ENCODE measurements at places on chromosomes 7 and 10.

DNA sequence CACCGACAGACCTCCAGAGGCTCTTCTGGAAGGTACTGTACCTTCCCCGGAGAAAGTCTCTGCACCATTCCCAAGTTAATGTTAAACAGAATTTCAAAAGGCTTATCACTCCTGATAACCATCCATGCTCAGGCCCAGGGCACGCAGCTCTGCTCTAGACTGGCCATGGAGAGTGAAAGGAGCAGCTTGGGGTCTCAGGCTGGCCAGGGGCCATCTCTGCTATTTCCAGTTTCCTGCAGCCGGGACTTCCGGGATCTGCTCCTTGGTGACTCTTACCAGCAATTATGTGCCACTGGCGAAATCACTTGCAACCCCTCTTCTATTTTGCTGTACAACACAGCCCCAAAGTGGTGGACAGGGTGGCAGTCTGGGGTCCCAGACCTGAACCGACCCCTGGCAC lies 6.0 kb downstream of the CLDN15 start:
- no peak for DNase-seq

DNA sequence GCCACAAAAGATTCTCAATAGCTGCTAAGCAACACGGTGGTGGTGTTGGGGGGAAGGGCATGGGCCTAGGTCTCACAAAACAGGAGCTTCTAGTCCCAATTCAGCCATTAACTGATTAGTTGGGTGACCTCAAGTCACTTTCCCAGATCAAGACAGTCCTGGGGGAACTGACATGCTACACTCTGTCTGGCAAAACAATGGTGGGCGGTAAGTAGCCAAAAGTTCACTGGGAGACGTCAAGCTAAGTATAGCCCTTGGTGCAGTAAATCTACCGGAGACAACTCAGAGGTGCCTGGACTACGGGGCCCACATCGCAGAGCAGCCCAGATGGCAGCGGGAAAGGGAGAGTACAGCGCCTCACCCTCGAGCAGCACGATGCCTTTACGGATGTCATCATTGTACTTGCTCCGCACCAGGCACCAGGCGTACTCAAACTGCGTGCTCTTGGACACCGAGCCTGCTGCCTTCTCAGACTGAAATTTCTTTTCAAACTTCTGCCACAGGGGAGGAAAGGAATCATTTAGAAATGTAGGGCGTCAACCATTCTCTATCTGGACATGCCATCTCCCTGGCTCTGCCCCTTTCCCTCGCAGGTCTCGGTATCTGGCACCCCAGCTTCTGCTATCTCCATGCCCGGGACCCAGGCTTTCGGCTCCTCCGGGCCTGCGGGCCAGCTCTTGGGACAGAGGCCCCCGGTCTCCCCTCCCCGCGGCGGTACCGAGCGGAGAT lies 1.1 kb downstream of the FIS1 start:
- DNase-seq = no peak

- no peak for DNase-seq
Measured at GRCh38 chr10:36476399-36476798, 649.0 kb upstream of the ANKRD30A start.

DNA sequence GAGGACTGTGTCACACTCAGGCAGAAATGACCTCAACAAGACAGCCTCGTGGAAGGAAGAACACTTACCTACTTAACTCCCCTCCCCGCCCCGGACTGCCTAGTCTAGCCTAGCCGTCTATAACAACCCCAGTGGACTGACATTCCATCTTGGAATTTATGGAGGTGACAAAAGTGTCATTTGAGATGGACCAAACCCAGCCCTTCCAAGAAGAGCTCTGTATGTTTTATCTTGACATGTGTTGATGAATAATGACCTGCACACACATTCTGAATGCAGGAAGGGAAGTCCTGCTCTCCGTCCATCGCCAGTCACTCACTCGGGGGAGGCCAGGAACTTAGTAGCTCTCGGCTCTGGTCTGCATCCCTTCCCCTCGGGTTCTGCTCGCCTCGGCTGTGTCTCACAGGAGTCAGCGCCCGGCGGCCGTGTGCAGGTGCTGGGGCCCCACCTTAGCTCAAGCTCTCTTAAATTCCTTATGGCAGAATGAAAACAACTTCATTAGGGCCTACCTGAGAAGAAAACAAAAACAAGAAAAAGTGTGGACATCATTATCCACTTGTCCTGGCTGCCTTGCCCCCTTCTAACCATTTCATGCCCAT lies 140.9 kb upstream of the NPS start:
- DNase-seq = no peak

GRCh38 chr7:117990834-117991233 lies 117.6 kb upstream of the CTTNBP2 start:
- DNase-seq = no peak

- no peak for DNase-seq
Measured at GRCh38 chr7:73779517-73779916, 9.4 kb upstream of the CLDN3 start.

DNA sequence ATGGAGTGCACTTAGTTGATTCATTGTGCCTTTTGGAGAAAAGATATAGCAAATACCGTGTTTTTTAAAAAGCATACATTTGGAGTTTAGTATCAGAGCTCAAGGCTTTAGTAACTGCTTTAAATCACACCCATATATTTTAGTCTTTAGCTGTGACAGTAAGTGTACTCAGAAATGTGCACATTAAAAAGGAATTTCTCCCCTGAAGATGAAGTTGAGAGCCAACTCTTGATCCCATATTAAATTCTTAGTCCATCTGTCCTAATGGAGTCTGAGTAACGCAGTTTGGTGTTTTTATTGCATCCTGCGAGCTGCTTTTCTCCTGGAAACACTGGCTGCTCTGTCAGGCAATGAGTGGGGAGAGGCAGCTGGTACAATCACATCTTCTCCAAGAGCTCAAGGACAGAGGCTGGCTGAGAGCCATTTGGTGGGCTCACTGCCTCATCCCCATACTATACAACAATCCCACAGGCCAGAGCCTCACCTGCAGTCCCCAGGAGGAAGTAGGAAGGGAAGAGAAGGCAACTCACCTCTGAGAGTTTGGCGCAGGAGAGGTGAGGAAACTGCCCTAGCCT lies 473.6 kb upstream of the C7orf33 start:
- DNase-seq = no peak

GRCh38 chr7:19239951-19240350 lies 94.7 kb upstream of the FERD3L start:
- no peak for DNase-seq

DNA sequence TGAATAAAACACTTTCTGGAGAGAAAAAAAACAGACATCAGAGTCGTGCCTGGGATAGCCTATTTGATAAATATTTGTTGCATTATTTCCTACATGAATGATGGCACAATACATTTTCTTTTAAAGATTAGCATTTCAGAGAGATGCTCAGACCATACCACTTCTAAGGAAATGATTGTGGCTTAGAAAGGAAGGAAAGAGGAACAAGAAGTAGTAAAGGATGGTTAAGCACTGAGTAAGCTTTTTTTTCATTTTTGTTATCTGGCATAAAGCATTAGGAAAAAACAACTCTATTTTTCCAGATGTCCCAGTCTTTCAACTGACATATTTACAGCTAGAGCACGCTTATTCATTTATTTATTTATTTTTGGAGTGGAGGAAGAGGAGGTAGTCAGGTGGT lies 258.8 kb upstream of the TEX47 start:
- DNase-seq = no peak

GRCh38 chr7:6139189-6139996 lies 108.2 kb downstream of the ANKRD61 start:
- no peak for DNase-seq

DNA sequence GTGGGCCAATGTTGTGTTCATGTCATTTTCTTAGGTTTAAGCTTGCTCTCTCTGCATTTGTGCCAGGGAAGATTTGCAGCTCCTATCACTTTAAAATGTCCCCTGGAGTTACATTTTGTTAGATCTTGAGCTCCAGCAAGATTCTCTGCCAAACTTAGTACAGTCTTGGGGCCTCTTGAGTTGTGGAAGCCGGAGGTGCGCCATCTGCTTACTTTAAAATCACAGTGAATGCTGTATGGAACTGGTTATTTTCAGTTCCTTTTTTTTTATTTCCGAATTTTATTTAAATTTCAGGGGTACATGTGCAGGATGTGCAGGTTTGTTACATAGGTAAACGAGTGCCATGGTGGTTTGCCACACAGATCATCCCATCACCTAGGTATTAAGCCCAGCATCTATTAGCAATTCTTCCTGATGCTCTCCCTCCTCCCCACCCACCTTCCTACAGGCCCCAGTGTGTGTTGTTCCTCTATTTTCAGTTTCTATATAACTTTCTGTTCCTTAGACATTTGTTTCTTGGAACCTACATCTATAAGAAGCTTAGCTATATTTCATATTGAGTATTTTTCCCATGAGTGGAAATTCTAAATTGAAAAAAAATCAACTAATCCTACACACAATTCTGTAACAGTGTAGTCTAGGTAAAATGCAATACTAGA lies 114.4 kb upstream of the CREB5 start:
- DNase-seq = no peak

GRCh38 chr7:1468203-1468602 lies 8.9 kb upstream of the MICALL2 start:
- no peak for DNase-seq

- DNase-seq = no peak
Measured at GRCh38 chr7:153934629-153935028, 117.6 kb upstream of the DPP6 start.

GRCh38 chr7:20330239-20330927 lies at the start of gene ITGB8:
Gene ITGB8, plus strand, starts transcription at chr7:20330900. Its CDS starts 907 bp downstream, at chr7:20331807.
- no peak for DNase-seq

GRCh38 chr10:36989233-36989632 lies 136.2 kb upstream of the ANKRD30A start:
- DNase-seq = no peak

DNA sequence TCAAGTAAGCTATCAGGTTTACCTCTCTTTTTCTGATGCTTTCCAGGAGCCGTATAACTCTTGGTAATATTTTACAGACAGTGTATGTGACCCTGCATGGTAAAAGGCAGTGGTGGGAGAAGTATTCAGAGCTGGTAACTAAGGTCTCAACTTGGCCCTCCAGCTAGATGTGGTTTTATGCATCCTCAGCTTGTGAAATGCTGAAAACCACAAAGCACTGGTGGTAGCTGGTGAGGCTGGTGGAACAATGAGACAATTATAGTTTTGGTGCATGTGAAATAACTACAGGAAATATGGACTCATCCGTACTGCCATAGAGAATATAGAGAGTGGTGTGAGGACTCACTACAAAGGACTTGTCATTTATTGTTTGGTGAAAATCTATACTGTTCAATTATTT lies 383.0 kb upstream of the PCDH15 start:
- no peak for DNase-seq

DNA sequence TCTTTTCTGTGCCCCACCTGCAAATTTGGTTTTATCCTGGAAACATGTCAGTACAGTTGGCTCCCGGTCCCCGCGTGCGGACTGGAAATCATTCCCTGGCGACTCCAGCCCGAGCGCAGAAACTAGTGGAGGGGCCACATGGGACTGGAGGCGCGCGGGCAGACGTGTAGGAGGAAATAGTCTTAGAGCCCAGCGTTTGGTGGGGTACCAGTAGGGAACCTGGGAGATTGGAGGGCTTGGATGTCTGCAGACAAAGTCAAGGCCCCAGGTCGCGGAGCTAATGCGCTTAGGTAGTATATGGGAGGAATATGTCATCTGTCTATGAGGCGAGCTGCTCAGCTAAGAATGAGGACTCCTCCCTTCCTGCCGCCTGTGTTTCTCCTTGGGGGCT lies 1.3 kb downstream of the GALNT17 start:
- DNase-seq = no peak

GRCh38 chr10:122557516-122557915 lies 3.0 kb upstream of the DMBT1 start:
- no peak for DNase-seq

DNA sequence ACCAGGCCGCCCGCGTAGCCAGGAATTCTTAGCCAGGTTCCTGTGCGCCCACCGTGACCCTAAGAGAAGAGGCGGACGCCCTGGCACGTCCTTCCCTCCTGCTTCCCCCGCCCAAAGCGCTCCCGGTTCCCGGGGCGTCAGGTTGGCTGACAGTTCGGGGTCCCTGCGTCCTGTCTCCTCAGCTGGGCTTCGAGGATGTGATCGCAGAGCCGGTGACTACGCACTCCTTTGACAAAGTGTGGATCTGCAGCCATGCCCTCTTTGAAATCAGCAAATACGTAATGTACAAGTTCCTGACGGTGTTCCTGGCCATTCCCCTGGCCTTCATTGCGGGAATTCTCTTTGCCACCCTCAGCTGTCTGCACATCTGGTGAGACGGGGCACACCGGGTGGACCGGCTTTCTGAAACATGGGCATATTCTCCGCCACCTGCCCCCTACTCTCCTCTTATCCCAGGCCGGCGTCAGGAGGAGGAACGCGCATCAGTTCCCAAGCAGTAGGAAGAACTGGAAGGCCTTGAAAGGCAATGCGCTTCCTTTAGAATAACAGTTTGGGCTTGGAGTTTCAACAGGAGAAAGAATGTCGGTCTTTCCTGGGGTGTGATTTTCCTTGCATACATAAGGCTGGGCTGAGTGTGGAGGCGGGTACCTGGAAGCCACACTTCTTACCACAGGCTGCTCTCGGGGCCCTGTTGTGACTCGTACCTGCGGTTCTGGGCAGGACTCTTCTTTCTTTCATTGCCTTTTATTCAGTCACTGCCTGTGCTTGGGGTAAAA lies 728 bp downstream of the CAV2 start:
- DNase-seq = no peak

- DNase-seq = no peak
Measured at GRCh38 chr7:84677117-84677732, 482.6 kb upstream of the SEMA3A start.

DNA sequence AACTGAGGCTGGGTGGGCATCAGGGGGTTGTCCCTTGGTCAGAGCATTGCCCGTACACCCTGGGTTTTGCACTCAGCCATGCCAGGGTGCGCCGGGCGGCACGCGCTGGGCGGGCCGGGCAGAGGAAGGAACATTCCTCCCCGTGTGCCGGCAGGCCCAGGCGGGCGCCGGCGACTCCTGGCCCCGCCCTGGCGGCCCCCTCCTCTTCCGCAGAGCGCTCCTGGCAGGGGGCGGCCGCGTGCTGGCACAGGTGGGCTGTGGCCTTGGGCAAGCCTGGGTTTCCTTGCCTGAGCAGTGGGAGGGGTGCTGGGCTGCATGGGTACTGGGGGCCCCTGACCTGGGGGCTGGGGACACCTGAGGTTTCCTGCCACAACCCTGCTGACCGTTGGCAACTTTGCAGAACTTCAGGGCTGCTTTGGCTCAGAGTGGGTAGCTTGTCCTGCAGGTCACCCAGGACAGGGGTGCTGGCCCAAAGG lies 3.9 kb downstream of the LFNG start:
- DNase-seq = no peak

DNA sequence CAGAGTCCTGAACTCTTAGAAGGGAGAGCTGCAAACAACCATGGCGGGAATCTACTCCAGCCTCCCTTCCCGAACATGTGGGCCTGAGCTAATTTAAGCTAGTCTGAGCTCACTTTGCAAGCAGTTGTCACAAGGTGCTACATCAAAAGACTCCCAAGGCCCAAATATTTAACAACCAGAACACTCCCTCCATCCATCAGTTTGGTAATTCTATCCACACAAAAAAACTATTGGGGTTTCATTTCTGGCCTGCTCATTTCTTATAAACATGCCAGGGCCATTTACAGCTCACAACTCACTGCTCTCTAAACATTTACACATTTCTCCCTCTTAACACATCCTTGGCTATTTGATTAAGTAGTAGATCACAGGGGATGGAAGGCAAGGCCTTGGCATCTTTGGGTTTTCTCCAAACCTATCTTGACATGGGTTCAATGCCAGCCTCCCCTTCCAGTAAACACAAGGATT lies 263.4 kb downstream of the KCNMA1 start:
- DNase-seq = no peak

GRCh38 chr7:104980841-104981671 lies 32.9 kb upstream of the KMT2E start:
- no peak for DNase-seq
